ENCODE measurements at places on chromosomes 7 and 10.

DNA sequence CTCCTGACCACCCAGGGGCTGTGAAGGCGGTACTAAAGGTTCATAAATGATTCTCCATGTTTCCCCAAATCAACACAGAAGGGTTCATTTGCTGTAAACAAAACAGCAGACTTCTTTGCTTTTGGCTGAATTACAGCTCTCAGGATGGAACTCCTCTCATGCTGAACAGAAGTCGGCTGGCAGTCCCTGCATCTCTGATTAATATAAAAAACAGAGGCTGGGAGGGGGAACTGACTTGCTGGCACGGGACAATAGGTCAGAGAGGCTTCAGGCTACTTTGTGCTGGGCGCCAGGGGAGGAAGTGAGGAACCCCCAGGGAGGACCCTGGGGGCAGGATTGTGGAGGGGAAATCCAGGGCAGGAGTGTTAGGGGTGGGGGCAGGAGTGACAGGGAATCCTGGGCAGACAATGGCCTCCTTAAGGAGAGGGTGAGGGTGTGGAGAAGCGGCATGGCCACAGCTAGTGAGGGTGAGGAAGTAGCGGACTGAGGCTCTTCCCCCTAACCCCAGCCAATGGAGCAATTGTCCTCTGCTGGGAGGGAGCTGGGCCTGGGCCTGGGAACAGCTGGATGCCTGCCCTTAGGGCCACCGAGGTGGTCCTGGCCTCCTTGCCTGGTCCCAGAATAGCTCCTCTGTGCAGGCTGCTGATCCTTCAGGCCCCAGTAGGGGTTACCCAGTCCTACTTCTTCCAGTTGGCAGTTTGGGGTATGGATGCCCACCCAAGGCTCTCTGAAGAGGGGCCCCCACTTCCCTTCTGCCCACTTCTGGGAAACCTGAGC is 9.2 kb upstream of the SFRP5 start:
- no peak for DNase-seq

DNA sequence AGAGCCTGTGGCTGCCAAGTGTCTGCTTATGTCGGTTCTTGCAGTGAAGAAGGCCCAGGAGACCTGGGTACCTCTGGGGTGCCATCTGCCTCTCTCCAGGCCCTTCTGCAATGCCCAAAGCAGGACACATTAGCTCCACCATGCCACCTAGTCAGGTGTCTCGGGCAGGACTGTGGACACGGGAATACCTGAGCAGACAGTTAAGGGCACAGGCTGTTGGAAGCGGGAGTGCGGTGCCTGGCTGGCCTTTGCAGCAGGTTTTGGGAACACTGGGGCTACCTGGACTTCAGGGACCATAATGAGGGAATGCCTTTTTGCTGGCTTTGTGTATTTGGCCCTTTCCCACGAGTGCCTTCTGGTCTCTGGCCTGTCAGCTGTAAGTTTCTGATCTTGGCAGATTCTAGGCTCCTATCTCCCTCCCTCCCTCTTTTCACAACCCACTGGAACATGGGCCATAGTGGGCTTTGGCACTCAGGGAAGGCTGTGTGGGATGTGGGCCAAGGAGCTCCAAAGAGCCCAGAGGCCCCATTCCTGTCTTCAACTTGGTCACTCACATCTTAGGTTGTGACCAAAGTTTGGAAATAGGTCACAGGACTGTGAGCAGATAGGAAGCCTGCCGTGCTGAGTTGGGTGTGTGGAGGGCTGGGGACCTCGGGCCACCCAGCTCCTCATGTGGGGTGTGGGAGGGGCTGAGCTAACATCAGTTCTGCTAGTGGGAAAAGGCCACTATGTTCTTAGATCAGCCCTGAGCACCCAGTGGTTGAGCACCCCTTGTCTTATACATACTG is 41.5 kb upstream of the CXCL12 start:
- DNase-seq: no peak

- no peak for DNase-seq
Observed at GRCh38 chr7:83629117-83629880, 19.6 kb downstream of the SEMA3E start.

DNA sequence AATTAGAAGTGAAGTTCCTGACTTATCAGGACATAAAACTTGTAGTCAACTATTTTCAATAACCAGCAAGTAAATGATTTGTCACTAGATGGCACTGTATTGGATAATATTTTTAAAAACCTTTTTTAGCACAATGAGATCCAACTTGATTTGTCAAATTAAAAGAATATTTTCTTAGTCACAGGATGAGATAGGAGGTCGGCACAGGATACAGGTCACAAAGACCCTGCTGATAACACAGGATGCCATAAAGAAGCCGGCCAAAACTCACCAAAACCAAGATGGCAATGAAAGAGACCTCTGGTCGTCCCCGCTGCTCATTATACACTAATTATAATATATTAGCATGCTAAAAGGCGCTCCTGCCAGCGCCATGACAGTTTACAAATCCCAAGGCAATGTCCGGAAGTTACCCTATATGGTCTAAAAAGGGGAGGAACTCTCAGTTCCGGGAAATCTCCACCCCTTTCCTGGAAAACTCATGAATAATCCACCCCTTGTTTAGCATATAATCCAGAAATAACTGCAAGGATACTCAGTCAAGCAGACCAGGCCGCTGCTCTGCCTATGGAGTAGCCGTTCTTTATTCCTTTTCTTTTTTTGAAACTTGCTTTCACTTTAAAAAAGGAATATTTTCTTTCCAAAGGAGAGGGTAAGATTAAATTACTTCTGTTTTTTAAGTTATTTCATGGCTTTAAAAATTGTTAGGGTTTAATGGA is 255.7 kb upstream of the MKLN1 start:
- peak; percentile 88 for DNase-seq

- DNase-seq: peak; percentile 26
Observed at GRCh38 chr7:15752377-15752776, 65.9 kb upstream of the MEOX2 start.

DNA sequence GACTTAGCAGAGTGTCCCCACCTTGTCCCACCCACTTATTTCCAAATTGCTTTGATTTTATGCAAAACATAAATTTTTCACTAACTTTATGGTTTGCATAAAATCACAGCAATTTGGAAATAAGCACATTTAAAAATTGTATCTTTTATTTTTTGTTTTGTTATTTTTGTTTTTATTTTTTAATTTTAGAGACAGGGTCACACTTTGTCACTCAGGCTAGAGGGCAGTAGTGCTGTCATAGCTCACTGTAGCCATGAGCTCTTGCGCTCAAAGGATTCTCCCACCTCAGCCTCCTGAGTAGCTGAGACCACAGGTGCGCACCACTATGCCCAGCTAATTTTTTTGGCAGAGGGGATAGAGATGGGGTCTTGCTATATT is 43.2 kb downstream of the APBB1IP start:
- DNase-seq: no peak

DNA sequence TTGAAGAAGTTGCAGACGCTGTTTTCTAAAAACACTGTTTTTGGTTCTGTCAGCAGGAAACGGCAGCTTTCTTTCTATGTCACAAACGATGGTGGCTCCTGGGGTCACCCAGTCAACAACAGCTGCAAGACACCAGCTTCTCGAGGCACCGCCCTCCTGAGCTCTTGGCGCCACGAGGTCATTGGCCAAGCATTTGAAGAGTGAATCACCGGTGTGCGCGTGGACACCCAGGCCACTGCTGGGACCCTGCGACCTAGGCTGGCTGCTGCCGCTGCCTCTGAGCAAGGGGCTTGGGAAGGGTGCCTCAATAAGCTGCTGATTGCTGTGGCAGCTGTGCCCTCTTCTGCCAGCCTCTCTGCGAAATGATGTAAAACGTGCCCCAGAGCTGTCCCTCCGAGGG is 22.5 kb upstream of the VIPR2 start:
- DNase-seq: no peak

- no peak for DNase-seq
Observed at GRCh38 chr7:125606671-125607070, 677.0 kb upstream of the POT1 start.

- no peak for DNase-seq
Observed at GRCh38 chr7:28761505-28761904, 196.6 kb downstream of the TRIL start.

GRCh38 chr10:113360870-113361269 is 192.0 kb upstream of the HABP2 start:
- DNase-seq: no peak

DNA sequence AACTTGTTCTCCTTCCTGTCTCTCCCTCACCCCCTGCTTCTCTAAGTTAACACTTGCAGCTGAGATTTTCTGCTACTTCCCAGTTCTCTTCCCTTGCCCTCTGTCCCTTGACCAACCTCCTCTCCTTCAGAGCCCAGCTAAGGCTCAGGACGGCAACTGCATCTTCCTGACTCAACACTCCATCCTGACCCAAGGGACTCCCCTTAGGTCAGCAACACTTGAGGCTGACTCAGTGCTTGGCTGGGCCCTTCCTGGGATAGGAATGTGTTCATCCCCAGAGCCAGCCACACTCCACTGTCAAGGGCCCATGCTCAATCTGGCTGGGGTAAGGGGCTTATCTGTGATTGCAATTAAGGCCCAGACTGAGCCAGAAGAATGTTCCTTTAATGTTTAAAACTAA is 3.4 kb downstream of the CALHM2 start:
- peak; percentile 53 for DNase-seq

GRCh38 chr7:144386741-144387140 is 16.8 kb downstream of the NOBOX start:
- DNase-seq: peak; percentile 74

- no peak for DNase-seq
Observed at GRCh38 chr7:71026680-71027079, 105.3 kb upstream of the GALNT17 start.

DNA sequence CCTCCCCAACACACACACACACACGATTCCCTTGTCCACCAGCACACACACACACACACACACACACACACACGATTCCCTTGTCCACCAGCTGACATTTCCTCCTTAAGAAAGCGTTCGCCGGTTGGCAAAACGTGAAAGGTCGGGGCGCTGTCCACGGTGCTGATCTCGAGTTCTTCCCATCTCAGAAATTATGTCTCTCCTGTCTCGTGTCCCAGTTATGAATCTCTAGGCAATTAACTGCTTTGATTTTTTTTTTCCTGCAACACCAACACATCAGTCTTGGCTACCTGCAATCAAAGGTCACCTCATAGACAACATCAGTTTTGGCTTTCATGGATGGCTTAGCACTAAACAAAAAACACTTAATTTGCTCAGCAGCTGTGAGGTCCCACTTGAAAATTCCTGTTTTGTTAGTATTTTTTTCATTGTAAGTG is 1.9 kb downstream of the INA start:
- peak; percentile 55 for DNase-seq

- DNase-seq: no peak
Observed at GRCh38 chr10:64103750-64104470, 582.7 kb downstream of the REEP3 start.

GRCh38 chr7:138980563-138981291 is 462 bp downstream of the KIAA1549 start:
- peak; percentile 10 for DNase-seq

DNA sequence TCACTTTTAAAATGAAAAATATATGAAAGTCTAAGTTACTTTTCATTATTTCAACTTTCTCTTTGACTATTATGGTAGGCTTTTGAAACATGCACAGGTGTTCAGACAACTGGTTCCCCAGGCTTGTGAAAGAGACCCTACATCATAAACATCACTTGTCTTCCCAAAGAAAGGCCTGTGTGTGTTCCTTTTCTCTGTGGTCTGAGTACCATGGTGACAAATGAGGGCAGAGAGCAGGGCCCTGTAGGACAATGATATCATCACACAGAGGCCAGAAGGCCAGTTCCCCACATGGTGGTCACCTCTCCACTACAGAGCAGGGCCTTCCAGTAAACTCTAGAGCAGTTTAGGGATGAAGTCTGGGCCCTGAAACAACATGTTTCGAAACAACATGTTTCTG is 288.8 kb downstream of the USP6NL start:
- DNase-seq: no peak

DNA sequence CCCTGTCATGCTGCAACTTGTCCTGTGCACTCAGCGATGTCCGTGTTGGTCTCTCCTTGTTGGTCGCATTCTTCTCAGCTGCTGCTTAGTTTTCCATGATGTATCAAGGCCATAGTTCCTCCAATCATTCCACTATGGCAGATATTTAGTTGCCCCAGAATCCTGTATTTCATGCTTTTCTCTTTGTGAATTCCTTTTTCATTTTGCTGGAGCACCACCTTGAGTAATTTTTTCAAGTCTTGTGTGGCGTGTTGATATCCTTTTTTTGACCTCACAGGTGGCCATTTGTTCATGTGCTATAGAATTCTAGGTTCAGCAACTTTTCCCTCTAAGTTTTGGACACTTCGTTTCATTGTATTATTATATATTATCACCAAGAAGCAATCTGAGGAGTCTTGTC is 42.7 kb upstream of the MNX1 start:
- DNase-seq: no peak

DNA sequence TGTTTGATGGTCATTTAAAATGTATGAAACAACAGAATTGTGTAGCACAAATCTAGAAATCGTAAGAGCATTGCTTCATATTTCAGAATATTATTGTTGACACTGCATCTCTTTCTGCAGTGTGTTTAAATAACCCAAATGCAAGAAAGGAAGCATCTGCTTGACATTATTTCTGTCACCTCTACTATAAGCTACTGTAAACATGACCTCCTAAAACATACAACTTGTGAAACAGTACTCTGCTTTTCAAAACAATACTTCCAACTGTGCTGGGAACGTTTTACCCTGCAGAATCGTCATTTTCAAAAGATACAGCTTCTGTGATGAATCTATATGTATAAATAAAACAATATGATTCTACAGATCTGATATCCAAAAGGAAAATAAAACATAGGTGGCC is 82.0 kb downstream of the RNF133 start:
- DNase-seq: no peak

DNA sequence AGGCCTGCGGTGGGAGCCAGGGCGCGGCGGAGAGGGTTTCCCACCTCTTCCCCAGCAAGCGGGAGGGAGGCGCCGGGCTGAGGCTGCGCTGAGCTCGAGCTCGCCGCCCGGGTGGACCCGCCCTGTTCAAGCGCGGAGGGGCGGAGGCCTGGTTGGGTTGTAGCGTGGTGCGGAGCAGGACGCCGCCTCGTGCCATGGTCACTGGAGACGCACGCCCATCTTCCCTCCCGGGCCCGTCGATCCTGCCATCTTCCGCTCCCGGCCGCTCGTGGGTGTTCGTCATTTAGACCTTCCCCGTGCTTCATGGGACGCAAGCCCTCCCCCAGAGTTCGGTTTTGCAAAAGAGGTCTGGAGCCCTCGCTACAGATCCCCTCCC is 9.3 kb upstream of the EN2 start:
- no peak for DNase-seq

DNA sequence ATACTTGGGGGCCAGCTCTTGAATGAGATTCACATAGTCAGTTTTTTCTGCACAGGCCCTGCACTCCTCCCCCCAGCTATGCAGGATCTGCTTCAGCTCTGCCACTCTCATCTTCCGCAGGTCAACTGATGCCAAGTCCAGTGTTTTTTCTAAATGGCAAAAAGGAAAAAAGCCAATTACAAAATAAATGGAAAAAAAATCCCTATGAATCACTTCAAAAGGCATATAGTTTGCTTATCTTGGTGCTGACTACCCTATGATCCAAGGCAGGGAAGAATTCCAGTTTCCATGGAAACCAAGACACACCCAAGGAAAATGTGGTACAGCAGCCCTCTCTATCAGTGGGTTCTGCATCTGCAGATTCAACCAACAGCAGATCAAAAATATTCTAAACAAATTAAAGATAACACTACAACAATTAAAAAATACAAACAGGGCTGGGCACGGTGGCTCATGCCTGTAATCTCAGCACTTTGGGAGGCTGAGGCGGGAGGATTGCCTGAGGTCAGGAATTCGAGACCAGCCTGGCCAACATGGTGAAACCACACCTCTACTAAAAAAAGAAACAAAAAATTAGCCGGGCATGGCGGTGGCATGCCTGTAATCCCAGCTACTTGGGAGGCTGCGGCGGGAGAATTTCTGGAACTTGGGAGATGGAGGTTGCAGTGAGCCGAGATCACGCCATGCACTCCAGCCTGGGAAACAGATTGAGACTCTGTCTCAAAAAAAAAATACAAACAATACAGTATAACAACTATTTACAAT is 17.6 kb downstream of the CDNF start:
- peak; percentile 75 for DNase-seq

All from astrocyte of the spinal cord (primary cell).